ENCODE measurements at places on chromosomes 12 and 14.

DNA sequence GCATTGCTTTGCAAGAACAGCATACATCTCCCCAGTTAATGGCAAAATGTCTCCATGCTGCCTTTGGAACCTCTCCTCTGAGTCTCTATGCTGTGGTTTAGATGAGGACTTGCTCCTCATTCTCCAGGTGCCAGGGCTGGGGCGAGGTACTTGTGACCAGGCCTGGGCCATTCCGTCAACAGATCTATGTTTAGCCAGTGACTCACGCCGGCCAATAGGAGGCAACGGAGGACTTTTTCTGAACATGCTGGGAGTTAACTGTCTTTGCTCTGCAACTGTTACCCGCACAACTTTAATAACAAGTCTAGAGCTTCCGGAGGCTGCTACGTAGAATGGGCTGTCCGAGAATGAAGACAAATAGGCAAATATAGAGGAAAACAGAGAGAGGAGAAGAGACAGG, 214.2 kb downstream of the GLT1D1 start:
- DNase-seq = no peak

DNA sequence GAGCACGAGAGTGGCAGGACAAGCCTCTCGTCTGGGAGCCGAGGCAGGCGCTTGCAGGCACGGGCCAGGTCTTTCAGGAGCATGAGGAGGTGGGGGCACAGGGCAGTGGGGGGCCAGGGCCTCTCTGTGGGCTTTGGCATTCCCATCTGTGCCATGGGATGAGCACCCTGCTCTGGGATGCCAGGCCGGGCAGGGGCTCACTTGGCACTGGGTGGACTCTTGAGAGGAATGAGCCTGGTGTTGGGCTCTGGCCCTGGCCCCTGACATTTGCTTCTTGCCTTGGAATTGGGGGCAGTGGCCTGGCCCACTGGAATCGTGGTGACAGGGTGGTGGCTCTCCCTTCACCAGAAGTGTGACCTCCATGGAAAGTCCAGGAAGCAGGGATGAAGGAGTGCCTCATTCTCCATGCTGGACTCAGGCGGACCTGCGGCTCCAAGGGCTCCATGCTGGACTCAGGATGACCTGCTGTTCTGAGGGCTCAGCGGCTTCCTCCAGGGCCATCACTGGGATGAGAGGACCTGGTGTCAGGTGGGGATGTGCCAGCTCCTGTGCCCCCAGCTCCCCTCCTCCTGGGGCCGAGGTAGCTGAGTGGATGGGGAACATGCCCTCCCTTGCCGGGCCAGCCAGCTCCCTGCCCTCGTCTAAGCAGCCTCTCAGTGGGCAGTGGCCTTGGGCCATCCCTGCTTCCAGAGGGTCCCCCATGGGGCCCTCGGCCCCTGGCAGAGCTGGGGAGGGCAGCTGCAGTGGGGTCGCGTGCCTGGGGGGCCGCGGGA, 220.3 kb downstream of the KIF26A start:
- DNase-seq = no peak

- no peak for DNase-seq
Observed at GRCh38 chr12:109178532-109178931, 62.1 kb downstream of the ACACB start.

GRCh38 chr14:34867199-34867598, 8.0 kb downstream of the BAZ1A start:
- no peak for DNase-seq

- no peak for DNase-seq
Observed at GRCh38 chr14:90756755-90757345, 59.4 kb downstream of the TTC7B start.

DNA sequence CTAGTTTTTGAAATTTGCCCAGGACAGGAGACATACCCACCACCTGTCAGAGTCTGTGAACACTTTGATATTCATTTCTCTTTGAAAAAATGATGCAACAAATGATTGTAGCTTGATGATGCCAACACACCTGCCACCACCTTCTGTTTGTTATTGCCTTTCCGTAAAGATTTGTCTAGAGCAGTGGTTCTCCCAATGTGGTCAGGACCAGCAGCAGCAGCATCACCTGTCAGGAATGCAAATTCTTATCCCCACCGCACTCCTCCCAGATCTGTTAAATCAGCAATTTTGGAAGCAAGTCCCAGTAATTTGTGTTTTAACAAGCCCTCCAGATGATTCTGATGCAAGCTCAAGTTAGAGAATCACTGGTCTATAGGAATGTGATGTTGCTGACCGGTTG, 9.9 kb downstream of the CCDC175 start:
- no peak for DNase-seq

- no peak for DNase-seq
Observed at GRCh38 chr12:12606781-12607589, 4.7 kb upstream of the CREBL2 start.

DNA sequence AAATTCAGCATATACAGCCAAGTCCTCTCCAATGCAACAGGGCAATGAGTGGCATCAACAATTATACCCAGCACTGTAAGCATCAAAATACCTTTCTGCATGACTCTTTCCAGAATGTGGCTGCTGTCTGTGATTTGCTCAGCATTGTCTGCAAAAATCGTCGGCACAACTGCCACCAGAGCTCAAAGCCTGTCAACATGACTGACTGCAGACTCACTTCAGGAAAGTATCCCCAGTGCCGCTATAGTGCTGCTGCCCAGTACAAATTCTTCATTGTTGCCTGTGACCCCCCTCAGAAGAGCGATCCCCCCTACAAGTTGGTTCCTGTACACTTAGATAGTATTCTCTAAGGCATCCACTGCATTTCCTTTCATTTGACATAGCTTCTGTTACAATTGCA, 735 bp downstream of the RNASE6 start:
- DNase-seq = no peak

GRCh38 chr14:100325958-100326357, 2.8 kb downstream of the SLC25A47 start:
- DNase-seq = no peak

All from GOT3 (cell line).